ENCODE measurements at places on chromosomes 12 and 14. TPM values are rescaled to one million over a fixed set of nuclear protein-coding genes. Genes with fewer than 3 reads are reported as not detected.

GRCh38 chr14:22819151-22819988, 4.1 kb upstream of the SLC7A7 start:
- no peaks in the 10 kb centered on the region for H3K36me3 ChIP-seq
- no peaks in the 10 kb centered on the region for H3K27me3 ChIP-seq
- H3K4me3 ChIP-seq = no peak overlapping the region
- H3K4me1 ChIP-seq = peaks cover 26% of the 10 kb centered on the region
- peak overlapping the region; percentile 49 for H3K27ac ChIP-seq

GRCh38 chr14:102593061-102593824, 794 bp downstream of the RCOR1 start:
- no peaks in the 10 kb centered on the region for H3K27me3 ChIP-seq
- H3K4me1 ChIP-seq = peaks cover 5% of the 10 kb centered on the region
- peak overlapping the region; percentile 39 for H3K27ac ChIP-seq
- no peaks in the 10 kb centered on the region for H3K36me3 ChIP-seq
- peak; percentile 45 for DNase-seq
- peak overlapping the region; percentile 87 for H3K4me3 ChIP-seq

DNA sequence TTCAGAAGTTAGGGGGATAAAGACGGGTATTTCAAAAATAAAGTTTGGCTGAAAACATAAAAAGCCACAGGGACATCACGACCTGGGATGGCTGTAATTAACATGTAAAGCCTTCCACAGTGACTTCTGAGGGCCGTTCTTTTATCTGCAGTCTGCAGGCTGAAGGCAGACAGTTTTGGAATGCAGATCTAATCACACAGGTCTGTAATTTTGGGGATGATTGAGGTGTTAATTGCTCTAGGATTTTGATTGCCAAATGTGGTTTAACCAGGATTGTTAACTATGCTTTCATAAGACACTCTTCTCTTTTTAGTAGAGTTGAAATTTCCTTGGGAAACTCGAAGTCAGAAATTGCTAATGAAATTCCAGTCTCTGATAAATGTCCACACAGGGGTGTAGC, 355.5 kb downstream of the ATP23 start:
- H3K27me3 ChIP-seq = no peaks in the 10 kb centered on the region
- no peaks in the 10 kb centered on the region for H3K4me1 ChIP-seq
- no peak overlapping the region for H3K4me3 ChIP-seq
- H3K27ac ChIP-seq = no peak overlapping the region
- no peaks in the 10 kb centered on the region for H3K36me3 ChIP-seq
- no peak for DNase-seq

DNA sequence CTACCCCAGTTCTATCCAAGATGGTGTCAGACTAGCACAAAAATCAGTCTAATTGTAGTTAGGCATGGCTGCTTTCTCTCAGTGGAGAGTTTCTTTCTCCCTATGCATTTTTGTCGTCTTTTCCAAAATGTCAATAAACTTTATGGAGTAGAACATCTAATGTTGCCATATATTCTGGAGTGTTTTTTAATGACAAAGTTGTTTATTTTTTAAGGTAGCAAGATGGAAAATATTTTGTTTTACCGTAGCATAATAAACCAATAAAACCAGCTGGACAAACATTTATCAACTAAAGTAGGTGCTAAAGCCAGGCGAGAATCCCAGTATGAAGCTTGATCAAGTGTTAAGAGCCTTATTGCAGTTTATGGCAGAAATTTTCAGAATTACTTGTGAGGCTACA, 146.3 kb downstream of the TMTC2 start:
- no peaks in the 10 kb centered on the region for H3K27me3 ChIP-seq
- no peaks in the 10 kb centered on the region for H3K36me3 ChIP-seq
- no peak for DNase-seq
- no peak overlapping the region for H3K4me3 ChIP-seq

DNA sequence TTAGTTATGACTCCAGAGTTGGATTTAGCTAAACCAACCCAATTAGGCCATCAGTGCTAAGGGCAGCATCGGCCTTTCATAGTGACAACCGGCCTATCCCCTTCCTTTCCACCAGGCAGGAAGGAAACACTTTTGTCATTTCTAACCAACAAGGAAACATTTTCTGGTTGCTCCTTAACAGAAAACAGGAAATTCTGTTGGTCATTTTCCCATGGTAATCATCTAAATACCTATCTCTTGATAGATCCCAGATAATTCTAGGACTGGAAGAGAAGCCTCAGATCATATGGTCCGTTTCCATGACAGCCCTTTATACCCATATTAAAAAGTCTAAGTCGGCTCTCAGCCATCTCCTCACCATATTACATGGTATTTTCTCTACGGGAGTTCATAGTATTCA, 79.2 kb upstream of the USP44 start:
- DNase-seq = no peak
- no peaks in the 10 kb centered on the region for H3K27me3 ChIP-seq
- no peak overlapping the region for H3K27ac ChIP-seq
- no peak overlapping the region for H3K4me3 ChIP-seq

DNA sequence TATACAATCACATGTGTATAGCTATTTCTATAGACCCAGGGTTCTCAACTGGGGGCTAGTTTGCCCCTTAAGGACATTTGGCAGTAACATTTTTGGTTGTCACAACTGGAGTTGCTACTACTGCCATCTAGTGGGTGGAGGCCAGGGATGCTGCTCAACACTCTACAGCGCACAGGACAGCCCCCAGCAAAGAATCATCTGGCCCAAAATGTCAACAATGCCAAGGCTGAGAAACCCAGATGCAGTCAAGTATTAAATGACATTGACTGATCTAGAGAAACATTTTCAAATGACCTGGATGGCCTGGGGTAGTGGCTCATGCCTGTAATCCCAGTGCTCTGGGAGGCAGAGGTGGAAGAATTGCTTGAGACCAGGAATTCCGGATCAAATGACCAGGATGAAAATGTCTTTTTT, 5.8 kb downstream of the WSB2 start:
- peaks cover 15% of the 10 kb centered on the region for H3K36me3 ChIP-seq
- H3K4me3 ChIP-seq = no peak overlapping the region
- H3K4me1 ChIP-seq = peaks cover 56% of the 10 kb centered on the region
- peak overlapping the region; percentile 38 for H3K27ac ChIP-seq

- no peak overlapping the region for H3K4me3 ChIP-seq
- no peak for DNase-seq
- no peak overlapping the region for H3K27ac ChIP-seq
- no peaks in the 10 kb centered on the region for H3K27me3 ChIP-seq
Observed at GRCh38 chr12:1798641-1799020, 21.7 kb upstream of the LRTM2 start.

DNA sequence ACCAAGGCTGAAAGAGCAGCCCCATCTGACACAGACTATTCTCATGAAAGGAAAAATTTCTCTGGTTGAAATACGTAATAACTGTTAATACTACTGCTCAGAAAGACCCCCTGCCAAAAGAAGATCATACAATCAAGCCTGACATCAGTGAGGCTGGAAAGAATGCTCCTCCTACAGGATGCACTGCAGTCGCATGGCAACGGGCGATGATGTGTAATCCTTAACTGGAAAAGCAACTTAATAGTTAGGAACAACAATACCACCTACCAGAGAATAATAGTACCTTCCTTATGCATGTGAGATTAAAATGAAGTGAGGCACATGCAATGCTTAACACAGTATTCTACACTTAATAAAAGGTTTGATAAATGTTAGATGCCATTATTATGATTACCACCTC, 1.2 kb upstream of the GOLGA5 start:
- DNase-seq = no peak
- no peak overlapping the region for H3K27ac ChIP-seq
- H3K27me3 ChIP-seq = no peaks in the 10 kb centered on the region
- no peak overlapping the region for H3K4me3 ChIP-seq
- peaks cover 21% of the 10 kb centered on the region for H3K4me1 ChIP-seq

GRCh38 chr14:90272523-90272922, 16.2 kb downstream of the PSMC1 start:
- DNase-seq = no peak
- H3K36me3 ChIP-seq = no peaks in the 10 kb centered on the region
- H3K4me1 ChIP-seq = no peaks in the 10 kb centered on the region
- H3K27me3 ChIP-seq = no peaks in the 10 kb centered on the region
- H3K4me3 ChIP-seq = no peak overlapping the region
- no peak overlapping the region for H3K27ac ChIP-seq

DNA sequence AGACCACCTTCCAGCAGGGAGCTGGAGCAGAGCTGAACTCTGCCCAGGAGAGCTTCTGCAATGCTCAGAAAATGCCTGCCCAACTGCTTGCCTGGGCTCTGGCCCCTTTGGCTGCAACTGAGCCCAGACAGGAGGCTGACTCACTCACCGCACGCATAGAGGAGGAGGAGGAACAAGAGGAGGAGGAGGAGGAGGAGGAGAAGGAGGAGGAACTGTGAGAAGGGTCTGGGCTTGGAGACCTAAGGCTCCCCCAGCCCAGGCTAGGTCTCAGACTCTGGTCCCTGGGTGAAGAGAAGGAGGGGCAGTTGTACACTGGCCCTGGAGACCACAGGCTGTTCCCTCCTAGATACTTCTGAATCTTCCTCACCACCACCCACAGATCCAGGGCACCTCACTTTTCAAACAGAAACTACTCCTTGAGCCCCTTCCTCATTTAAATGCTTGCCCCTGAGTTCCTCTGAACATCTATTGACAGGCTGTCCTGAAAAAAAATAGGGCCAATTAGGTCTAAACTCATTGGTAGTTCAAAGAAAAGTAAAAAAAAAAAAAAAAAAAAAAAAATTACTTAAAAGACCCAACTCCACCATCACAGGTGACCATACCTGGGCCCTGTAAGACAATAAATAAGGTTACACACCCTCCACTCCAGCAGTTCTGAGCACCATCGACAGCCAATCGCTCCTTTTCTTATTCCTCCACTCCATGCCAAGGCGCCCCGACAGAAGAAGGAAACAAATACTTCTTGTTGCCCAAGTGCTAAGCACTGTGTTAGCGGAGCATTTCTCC, 674 bp downstream of the VDR start:
- peak; percentile 85 for DNase-seq
- peak overlapping the region; percentile 71 for H3K27ac ChIP-seq
- no peaks in the 10 kb centered on the region for H3K27me3 ChIP-seq
- H3K4me3 ChIP-seq = peak overlapping the region; percentile 59

GRCh38 chr14:105925615-105926372, 399.4 kb downstream of the TMEM121 start:
- no peaks in the 10 kb centered on the region for H3K27me3 ChIP-seq
- H3K4me1 ChIP-seq = no peaks in the 10 kb centered on the region
- no peak overlapping the region for H3K27ac ChIP-seq
- no peak overlapping the region for H3K4me3 ChIP-seq

DNA sequence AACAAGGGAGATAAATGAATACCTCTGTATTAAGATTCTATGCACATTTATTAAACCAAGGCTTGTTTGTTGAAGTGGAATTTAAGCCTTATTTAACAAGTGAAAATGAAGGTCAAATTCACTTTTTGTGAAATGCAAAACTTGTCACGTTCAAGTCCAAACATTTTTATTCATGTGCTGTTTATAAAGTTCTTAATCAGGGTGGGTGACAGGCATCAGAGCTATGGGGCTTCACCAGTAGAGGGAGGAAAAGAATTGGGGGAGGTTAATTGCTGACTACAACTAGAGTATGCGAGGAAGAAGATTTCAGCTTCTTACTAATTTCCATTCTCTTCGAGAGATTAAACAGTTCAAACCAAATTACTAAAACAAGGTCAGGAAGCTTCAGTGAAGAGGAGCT, 9.7 kb downstream of the MOK start:
- H3K27me3 ChIP-seq = no peaks in the 10 kb centered on the region
- peaks cover 18% of the 10 kb centered on the region for H3K4me1 ChIP-seq
- peak overlapping the region; percentile 73 for H3K27ac ChIP-seq

APEX1 gene
- total RNA-seq = 147 TPM

SLC22A17 gene
- total RNA-seq = 21.4 TPM

ADCY4 gene
- total RNA-seq = 17.8 TPM

SLC25A47 gene
- not detected for total RNA-seq
